ENCODE measurements at places on chromosomes 2 and 18.

- DNase-seq: no peak
Observed at GRCh38 chr18:44290366-44290977, 390.2 kb upstream of the SETBP1 start.

DNA sequence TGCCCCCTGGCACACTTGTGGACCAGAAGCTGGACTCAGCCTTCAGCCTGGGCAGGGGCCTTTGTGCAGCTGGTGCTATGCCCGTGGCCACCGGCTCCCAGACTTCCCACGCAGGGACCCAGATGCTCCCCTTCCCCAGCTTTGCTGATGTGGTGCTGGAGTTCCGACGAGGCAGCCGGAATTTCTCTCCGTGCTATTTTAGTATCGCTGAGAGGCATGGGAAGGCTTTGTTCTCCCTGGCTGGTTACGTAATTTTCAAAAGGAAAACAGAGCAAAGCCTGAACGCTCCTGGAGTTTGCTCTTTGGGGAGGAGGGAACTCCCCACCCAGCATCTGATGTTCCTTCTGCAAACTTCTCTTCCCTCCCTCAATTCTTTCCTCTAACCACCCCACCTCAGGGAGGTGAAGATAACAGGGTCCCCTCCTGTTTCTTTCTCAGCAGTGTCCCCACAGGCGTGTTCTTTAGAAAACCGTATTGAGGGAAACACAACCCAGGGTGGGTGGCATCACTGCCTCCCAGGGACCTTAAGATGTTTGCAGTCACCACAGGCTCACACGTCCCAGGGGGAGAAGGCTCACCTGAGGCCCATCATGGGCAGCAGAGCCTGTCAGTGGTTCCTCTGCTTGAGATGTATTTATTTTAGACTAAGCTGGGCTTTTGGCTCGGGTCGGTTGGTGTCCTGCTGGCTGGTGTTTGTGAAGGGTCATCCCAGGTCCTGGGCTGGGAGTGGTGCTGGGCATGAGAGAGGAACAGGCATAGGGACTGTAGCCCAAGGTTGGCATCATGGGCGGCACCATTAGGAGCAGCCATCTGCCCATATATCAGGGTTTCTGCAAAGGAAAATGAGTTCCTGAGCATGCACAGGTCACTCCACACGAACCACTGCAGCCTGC lies 95.0 kb downstream of the MAPK4 start:
- no peak for DNase-seq

DNA sequence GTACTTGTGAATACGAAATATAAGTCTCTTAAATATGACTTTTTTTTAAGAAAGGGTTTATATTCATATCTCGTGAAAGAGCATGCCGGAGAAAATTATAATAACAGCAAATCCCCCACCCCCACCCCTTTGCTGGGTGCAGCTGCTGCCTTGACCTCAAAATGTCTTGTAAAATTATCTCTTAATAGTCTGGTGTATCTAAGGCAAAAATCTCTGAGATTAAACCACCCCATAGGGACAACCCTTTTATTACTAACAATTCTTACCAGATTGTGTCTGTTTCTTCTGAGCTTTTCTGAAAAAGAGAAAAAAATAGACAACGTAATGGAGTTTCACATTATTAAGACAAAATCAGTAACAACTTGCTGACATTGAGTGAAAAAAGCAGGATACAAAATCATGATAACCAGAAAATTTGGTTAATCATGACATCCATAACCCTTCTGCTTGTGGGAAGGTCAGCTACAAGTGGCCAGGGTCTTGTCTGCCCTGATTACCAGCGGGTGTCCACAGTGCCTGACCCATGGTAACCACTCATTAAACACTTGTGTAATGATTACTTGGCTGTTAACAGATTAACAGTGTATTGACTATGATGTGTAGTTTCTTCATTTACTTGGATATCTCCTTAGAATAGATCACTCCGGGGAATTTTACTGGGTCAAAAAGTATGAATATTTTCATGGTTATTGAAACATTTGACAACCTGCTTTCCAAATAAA lies 1.5 kb downstream of the STRADB start:
- no peak for DNase-seq

- no peak for DNase-seq
Observed at GRCh38 chr2:216217904-216218260, 108.7 kb downstream of the XRCC5 start.

DNA sequence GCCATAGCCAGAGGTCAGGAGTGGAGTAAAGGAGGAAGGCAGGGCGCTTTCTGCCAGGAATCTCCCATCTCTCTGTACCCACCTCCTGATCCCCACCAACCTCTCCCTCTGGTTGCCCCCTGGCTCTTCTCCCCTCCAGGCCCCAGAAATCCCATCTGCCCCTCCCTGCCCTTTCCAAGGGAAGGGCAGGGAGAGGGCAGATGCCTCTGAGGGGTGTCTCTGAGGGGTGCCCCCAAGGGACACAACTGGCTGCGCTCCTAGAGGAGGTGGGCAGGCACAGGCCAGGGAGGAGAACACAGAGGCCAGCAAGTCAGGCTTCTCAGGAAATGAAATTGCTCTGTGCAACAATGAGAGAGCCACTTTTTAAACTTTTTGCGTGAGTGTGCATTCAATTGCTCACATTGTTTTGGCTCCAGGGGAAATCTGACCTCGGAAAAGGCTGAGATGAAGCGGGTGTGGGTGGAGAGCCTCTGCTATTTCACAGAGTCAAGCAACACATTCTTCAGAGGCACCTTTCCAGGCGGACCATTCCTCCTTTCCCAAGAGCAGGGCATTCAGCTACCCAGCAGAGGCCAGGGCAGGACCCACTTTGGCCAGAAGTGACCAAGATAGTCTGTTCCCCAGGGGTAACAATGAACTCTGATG lies 125.5 kb downstream of the SMAD7 start:
- no peak for DNase-seq

DNA sequence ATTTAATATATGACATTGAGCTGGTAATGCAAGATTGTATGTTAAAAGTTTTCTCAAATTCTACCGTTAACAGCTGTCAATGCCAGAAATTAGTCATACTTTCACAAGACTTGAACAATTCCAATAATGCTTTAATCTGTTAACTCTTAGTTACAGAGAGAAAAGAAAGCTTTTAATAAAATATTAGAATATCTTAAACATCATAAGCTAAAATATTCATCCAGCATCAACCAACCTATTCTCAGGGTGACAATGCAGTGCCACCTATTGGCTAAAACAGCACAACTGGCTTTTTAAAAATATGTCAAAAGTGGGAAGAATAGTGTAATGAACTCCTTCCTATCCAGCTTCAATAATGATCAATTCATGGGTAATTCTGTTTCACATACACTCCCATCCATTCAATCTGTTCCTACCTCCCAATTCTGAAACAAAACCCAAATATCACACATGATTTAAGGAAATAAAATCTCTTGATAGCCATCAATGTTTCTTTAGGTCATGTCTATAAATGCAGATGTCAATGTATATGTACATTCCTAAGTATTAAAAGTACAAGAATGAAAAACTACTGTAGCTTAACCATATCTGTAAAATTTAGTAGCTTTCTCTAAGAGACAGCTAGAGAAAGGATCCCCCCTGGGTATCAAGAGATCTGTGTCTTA lies 79.8 kb upstream of the CCDC141 start:
- no peak for DNase-seq

DNA sequence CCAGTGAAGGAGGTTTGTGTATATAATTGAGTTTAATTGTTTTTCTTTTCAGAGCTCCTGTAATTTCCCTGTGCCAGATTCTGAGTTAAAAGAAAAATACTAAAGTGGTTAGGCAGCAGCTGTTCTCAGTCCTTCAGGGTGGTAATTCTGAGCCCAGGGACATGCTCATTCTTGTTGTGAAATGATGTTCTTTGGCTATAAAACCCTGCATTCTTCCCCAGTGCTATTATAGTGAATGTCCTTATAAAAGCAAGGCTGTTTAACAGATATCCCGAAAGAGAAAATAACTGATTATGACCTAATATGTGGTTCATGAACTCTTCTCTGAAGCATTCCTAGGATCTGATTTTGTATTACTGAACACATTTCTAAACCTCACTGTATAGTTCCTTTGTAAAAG lies 34.0 kb downstream of the ADAM23 start:
- no peak for DNase-seq

GRCh38 chr2:241184901-241185300 lies 3.6 kb upstream of the ANO7 start:
- no peak for DNase-seq

Measured in activated naive CD4-positive, alpha-beta T cell treated with anti-CD3 and anti-CD28 coated beads, Interleukin-2, amount 50 U/mL, for 16 hours (primary cell).